ENCODE measurements at places on chromosomes 13 and 19.

DNA sequence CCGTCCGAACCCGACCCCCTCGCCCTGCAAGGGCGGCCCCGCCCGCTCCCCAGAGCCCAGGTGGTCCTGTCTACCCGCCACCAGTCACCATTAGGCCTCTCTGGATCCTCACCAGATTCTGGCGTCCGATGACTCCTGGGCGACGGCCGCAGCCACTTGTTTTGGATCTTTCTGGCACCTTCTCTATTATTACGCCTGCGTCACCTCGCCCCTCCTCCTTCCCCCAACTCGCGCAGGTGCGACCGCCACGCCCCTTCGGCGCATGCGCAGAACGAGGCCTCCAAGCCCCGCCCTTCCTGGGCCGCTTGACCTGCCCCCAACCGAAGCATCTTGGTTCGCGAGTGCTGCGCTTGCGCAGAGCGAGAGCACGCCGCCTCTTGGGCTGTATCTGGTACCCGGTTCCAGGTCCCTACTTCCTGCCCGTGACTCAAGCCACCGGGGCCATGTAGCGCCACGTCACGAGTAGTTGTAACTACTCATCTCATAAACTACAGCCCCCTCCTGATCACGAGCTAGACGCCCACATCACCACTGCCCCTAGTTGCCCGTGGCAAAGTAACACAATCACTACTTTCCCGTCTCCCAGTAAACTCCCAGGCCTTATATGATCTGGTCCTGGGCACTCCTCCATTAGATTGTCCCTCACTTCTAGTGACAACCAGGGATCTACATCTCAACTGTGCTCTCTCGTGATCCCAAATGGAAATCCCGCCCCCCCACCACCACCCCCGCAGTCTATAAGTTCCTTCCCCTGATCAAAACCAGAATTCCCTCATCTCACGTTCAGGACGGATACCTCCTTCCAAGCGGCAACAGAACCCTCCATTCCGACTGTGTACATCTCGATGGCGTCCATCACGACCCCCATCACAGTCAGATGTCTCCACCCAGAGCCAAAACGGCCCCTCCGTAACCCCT lies at the start of gene DEDD2:
TSS of gene DEDD2 (minus strand) at position 158 of the 918 bp plus-strand sequence. CDS start 670 bp downstream, outside the sequence.
- DNase-seq, result peak; percentile 95

- DNase-seq, result no peak
Observed at GRCh38 chr13:30266756-30267155, 40.6 kb downstream of the KATNAL1 start.

DNA sequence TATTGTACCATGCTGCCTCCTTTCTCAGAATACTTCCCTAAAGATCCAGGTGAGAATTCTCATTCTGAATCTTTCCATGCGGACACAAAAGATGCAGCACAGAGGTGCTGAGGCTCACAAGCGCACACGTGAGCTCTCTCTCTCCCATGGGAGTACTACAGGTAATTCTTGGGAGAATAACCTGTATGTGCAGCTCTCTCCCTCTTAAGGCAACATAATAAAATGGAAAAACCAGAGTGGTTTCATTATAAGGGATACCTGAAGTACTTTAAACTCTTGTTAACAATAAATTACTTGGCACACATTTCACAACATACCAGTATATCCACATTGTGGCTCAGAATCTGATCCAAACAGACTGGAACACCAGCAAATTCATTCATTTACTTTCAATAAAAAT lies 40.4 kb downstream of the INTS6 start:
- DNase-seq, result no peak

- no peak for DNase-seq
Observed at GRCh38 chr19:49409441-49410029, 13.7 kb downstream of the PTH2 start.

DNA sequence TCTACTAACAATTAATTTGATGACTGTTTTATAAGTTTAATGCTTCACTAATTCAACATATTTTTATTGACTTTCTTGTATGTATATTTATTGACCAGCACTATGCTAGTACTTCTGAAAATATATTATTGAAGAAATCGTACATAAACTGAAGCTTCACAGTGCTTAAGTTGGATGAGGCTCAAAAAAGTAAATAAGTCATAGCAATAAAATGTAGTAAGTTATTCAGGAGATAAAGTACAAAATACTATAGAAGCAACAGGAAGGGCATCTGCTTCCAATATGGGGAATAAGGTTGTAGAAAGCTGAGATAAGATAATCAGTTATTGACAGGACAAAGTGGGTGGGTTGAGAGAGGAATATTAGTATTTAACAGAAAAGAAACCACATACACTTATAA lies 944.9 kb upstream of the MIR17HG start:
- DNase-seq, result no peak

DNA sequence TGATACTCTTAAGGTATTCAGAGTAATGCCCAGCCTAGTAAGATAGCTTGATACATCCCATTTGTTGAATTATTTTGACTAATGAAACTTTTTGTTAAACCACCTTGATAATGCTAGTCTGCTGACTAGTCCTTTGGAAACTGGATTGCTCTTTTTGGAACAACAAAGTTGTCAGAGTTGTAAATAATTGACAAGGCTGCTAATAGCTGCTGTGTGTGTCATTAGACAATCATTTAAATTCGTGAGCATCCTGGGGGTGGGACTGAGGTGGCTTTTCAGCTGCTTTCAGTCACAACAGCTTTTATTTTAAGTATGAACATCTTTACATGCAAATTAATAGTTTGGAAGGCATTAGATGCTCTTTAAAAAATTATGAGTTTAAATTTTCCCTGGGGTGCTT lies 153.5 kb downstream of the HS6ST3 start:
- DNase-seq, result no peak

DNA sequence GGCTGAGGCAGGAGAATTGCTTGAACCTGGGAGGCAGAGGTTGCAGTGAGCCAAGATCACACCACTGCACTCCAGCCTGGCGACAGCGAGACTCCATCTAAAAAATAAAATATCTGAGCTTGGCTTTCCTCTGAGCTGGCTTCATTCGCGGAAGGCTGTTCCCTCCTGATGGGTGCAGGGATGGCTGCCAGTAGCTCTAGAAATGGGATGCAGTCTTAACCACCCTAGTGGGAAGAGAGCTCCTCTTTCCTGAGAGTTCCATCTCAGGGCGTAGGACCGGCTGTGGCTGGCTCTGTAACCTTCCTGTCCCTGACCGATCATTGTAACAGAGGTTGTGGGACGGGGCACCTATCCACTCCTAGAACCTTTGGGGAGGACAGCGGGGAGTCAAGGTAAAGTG lies 32.4 kb downstream of the PPP1R37 start:
- no peak for DNase-seq

- no peak for DNase-seq
Observed at GRCh38 chr19:14795078-14795721, 16.8 kb upstream of the ADGRE2 start.

DNA sequence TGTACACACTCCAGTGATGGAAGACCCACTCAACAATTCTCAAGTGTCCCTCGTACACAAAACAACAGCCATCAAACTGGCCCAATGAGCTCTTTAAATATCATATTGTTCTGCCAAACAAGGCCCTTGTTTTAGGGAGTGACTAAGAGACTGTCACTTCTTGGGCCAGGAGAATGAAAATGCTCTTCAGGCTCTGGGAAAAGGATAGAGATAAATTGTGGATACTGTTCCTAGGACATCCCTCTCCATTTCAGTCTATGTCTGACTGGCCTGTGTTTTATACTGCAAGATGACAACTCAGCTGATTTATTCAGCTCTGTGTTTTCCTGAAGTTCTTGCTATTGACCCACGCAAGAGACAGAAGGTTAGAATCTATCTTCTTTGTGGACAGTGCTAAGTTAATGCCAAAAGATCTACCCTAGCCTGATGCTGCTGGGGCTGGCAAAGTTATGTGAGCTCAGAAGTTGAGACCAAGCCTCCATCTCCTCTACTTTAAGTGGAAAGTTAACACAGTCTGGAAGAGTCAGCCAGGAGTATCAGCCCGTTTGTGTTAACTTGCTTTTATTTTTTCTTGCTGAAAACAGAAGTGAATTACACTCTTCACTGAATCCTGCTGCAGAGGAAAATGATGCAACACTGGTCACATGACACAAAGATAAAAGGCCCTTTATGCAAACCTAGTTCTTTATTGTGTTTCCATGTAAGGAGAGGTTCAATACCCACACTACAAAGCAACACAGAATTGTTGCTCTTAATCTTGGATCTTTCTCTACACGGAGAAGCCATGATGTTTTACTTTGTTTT lies 14.6 kb downstream of the FRY start:
- no peak for DNase-seq

- no peak for DNase-seq
Observed at GRCh38 chr13:23695196-23695595, 125.0 kb downstream of the TNFRSF19 start.

DNA sequence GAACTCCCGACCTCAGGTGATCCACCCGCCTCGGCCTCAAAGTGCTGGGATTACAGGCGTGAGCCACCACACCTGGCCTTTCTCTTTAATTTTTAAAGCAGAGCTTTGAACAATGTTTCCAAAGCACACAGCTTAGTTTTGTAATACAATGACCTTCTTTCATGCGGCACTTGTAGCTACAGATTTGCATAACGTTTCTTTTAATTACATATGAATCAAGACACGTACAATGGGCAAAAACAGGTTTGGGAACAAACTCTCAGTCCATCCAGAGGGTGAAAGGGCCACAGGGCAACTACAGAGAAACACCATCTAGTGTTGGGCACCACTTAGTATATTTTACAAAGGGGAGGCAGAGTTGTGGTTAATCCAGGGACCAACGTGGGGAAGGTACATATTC lies 19.0 kb upstream of the S1PR4 start:
- no peak for DNase-seq

DNA sequence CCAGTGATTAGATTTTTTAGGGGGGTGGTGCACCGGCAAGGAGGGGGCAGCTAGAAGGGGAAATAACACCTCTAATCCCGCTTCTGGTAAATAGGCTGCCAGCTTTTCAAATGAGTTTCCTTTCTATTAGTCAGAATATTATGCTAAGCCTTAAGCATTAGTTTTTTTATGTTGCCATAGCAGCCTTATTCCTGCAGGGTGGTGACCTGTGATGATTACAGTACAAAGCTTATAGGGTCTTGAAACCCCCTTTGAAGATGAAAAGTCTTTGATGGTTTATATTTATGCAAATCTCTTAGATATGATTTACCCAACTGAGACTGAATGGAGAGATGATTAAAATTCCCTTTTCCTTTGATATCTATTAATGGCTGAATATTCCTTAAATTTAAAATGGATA lies 109.8 kb downstream of the ZIC5 start:
- no peak for DNase-seq

DNA sequence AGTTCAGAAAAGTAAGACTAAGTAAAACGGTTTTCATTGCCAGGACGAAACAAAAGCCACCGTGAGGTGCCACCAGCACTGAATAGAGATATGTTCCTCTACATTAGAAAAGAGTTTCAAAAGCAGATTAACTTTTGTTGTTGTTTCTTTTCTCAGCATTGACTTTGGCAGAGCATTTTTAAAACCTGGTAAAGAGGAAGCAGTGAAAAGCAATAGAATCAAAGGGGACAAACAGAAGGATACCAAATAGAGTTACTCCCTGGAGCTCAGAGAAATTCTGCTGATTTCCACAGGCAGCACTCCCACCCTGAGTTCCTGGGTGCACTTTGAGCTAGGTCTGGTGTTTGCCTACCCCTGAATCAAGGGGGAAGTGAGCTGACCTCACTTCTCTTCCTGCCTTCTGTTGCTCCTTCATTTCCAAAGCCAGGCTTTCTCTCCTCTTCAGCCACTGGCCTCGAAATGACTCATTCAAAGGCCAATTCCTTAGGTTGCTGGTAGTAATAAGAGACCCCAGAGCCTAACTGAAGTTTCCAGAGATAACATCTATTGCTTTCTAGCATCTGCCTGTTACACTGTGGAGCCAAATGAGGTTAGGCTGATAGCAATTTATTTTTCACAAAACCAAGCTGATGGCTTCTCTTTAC lies 11.3 kb upstream of the ERICH6B start:
- DNase-seq, result no peak

DNA sequence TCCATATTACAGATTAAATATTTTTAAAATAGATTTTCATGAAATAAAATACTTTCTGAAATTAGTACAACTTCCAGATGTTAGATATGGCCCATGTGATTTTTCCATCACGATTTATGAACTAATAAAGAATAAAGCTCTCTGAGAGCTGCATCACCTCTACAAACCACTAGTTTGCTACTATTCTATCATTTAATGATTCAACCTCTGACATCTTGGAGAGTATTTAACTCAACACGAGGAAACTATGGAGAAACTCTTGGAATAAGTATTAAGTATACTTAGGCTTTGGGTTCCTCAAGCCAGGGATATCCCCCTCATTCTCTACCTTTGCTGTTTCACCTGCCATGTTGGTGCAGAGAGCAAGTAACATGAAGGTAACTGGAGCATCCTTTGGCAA lies 55.7 kb downstream of the DACH1 start:
- DNase-seq, result no peak

- DNase-seq, result no peak
Observed at GRCh38 chr13:46795321-46795720, 1.6 kb downstream of the ESD start.

- no peak for DNase-seq
Observed at GRCh38 chr13:34350671-34351070, 532.7 kb downstream of the RFC3 start.

- DNase-seq, result peak; percentile 78
Observed at GRCh38 chr13:44713788-44714469, 137.8 kb upstream of the TSC22D1 start.

- DNase-seq, result no peak
Observed at GRCh38 chr19:55377356-55378131, 918 bp downstream of the TMEM190 start.

- peak; percentile 25 for DNase-seq
Observed at GRCh38 chr13:35891507-35892441, 239.4 kb downstream of the DCLK1 start.

DNA sequence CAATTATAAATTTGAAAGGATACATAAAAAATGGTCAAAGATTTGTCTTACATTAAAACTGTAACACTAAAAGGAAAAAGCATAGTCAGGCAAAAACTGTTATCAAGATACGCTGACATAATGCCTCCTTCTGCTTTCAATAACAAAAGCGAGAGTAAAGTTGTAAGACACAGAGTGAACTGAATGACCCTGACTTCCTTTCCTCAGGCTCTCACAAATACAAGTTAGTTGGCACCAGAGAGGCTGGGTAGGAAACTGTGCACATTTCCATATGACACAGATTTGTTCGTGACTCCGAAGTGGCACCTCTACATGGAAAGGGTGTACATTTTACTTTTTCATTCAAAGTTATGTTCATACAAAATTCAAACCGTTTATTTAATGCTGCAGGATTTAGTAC lies 15.4 kb downstream of the FGF14 start:
- DNase-seq, result no peak

- no peak for DNase-seq
Observed at GRCh38 chr13:111095911-111096501, 19.1 kb upstream of the ARHGEF7 start.

GRCh38 chr13:113333076-113333475 lies 30.9 kb downstream of the GRTP1 start:
- DNase-seq, result no peak

DNA sequence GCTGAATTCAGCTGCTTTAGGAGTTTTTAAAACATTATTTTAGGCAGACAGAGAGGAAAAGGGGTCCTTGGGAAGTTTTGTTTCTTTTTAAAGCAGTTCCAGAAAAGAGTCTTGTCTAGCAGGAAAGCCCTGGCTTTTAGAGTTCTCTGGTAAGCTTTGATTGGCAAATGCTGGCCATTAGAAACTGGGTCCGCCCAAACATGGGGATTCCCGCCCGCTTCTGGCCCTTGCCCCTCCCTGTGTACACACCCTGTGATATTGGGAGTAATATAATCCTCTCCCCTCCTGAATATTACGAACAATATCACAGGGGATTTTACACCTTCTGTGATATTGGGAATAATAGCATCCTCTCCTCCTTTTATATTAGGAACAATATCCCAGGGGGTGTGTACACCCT lies 58.9 kb downstream of the ERICH4 start:
- no peak for DNase-seq

Measured in HS-5 (cell line).